ENCODE measurements at places on chromosomes 5 and 9.

DNA sequence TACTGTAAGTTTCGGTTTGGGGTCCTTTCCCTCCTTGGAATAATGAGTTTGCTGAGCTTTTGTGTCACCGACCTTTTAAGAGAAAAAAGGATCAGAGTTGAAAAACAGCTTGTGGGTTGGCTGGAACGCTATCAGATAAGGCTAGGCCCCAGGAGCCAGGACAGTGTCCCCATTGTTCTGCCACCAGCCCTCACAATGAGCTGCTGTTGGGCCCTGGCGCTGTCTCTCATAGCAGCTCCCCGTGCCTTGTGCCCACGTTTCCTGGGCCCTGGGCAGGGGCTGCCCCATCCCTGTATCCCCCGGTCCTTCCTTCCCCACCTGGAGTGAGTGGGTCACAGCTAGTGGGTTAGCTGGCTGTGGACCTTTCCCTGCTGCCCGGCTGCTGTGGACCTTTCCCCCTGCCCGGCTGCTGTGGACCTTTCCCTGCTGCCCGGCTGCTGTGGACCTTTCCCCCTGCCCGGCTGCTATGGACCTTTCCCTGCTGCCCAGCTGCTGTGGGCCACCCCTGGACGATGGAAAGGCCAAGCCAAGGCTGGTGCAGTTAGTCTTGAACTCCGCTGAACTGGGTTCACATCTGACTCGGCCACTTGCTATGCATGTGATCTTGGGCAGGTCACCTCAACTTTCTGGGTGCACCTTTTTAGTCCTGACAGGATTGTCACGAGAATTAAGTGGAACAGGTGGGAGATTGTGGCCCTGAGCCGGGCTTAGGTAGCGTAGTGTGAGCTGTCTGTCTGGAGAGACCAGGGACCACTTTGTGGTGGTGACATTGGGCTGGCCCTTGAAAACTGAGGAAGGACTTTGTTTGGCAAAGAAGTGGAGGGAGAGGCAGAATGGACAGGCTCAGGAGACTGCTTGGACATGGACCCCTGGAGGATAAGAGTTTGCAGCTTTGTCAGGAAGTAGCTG is 99.5 kb downstream of the DAB2IP start:
- no peak for DNase-seq

DNA sequence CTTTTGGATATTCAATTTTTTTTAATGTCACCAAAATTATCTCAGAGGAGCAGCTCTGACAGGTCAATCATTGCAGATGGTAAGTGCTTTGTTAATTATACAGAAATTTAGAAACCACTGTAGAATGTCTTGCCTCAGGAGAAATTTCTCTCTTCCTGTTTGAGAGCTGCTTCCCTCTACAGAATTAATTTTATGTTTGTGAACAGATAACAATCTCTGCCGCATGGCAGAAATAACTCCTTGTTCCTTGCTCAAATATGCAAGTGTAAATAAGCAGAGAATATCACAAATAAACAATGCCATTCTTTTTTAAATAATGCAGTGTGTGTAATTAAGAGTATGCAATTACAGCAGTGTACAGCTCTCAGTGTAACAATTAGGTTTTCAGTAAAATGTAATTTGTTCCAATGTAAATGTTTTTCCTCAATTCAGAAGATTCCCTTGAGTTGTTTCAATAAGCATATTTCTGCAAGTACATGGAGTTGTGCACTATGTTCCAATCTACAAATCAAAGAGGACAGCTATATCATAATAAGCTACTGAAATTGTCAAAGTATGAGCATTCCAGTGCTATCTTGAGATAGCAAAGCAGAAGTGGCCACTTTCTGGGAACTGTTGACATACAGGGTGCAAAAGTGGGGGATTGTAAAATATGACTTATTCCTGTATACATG is 1012.8 kb downstream of the MAT2B start:
- no peak for DNase-seq

DNA sequence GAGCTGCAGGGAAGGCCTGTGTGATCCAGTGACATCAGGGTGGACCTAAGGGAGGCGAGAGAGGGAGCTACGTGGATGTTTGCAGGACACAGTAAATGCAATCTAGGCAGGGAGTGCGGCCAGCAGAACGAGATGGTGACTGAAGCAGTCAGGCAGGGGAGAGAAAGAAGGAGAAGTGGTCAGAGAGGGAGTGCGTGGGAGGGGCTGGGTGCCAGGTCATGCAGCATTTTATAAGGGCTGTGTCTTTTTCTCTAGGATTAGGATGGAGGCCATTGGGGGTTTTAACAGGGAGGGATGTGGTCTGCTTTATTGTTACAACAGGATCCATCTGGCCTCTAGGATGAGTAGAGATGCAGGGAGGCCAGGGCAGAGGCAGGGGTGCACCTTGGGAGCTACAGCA is 80.4 kb downstream of the DCP2 start:
- no peak for DNase-seq

DNA sequence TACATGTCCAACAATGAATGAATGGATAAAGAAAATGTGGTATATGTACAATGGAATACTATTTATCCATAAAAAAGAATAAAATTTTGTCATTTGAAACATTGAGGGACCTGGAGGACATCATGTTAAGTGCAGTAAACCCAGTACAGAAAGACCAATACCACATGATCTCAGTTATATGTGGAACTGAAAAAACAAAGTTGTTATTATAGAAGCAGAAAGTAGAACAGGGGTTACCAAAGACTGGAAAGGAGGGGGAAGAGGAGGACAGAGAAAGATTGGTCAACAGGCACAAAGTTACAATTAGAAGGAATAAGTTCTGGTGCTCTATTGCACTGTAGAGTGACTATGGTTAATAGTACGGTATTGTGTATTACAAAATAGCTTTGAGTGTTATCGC is 233.8 kb downstream of the SEMA6A start:
- no peak for DNase-seq

GRCh38 chr9:981491-981898 is 5.0 kb downstream of the DMRT3 start:
- no peak for DNase-seq

- DNase-seq, result no peak
Measured at GRCh38 chr9:134328841-134329575, 2.8 kb downstream of the RXRA start.

DNA sequence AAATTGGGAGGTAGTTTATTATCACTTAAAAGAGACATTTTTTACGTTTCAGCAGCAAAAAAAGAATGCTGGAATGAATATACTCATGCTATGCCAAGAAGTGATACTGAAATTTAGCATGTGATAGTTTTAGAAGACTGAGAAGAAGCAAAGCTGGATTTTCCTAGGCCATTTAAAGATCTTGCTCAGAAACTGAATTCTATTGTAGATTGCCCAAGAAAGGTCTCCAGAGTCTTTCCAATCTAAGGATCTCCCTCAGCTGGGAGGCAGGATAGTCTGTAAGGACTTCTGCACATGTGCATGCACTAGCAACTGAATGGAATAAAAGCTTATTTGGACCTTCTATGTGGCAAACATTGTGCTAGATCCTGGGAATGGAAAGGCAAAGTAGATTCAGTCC is 334.5 kb downstream of the DTWD2 start:
- DNase-seq, result no peak

GRCh38 chr5:71697967-71698366 is 21.1 kb upstream of the CARTPT start:
- no peak for DNase-seq

DNA sequence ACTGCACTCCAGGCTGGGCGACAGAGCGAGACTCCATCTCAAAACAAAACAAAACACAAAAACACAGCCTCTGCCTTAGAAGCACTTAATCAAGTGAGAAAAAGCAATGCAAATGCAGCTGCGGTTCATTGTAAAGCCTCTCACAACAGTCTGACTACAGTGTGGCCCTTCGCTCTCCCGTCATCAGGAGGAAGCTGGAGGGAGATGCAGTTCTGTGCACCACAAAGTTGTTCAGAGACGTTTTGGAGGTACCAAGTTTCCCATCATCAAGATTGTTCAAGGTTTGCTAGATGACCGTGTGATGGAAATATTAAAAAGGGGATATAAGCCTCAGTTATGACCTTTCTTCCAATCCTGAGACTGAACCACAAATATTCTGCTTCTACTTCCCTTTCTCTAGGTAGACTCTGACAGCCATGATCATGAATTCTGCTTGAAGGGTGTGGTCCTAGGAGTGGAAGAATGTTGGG is 40.9 kb downstream of the SEC61B start:
- no peak for DNase-seq

- DNase-seq, result no peak
Measured at GRCh38 chr9:112378328-112379176, 1.4 kb upstream of the HSDL2 start.

DNA sequence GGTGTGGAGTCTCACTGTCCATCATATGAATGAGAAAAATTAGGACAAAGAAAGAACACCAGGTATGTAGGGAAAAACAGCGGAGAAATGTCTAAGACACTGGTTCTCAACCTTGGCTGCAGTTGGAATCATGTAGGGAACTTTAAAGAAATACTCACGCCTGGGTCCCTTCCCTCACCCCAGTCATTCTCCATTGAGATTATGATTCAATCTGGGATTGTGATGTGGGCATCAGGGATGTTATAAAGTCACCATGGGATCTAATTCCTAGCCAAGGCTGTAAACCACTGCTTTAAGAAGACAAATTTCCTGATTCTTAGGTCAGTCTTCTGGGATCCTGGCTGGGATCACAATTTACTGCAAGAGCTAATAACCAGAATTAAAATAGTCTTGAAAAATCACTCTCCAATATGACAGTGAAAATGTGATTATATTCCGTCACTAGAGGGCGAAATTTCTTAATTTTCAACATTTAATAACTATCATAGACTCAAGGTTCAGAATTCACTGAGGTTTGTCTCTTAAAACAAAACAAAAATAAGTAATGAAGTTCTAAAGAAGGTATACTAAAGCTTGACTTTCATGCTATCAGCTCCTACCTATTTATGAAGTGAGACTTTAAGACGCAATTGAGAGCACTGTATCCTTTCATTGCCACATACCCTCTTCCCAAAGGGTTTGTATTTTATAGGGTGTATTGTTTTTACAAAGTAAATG is 60.5 kb downstream of the GLDC start:
- no peak for DNase-seq

GRCh38 chr9:106420511-106420944 is 442.4 kb upstream of the ZNF462 start:
- DNase-seq, result no peak

GRCh38 chr5:123455640-123456039 is 32.4 kb upstream of the CEP120 start:
- DNase-seq, result no peak

GRCh38 chr9:87122947-87123685 is 175.8 kb upstream of the GAS1 start:
- DNase-seq, result no peak

- peak; percentile 70 for DNase-seq
Measured at GRCh38 chr9:128786681-128787601, at the start of gene TBC1D13. Gene TBC1D13 (plus strand): TSS chr9:128787253. CDS start chr9:128787354, 101 bp downstream.

DNA sequence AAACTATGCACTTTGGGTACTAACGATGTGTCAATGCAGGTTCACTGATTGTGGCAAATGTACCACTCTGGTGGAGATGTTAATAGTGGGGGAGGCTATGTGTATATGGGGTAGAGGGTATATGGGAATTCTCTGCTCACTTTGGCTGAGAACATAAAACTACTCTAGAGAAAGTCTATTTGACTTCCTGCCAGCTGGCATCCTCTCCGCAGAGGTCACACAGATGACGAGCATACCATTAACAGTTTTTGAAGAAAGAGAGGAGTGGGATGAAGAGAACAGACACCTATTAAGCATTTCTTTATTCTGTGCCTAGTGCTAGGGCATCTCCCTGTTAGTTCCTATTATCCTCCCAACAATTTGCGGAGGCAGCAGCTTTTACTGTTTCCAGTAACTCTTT is 58.4 kb upstream of the TRIM32 start:
- DNase-seq, result no peak

DNA sequence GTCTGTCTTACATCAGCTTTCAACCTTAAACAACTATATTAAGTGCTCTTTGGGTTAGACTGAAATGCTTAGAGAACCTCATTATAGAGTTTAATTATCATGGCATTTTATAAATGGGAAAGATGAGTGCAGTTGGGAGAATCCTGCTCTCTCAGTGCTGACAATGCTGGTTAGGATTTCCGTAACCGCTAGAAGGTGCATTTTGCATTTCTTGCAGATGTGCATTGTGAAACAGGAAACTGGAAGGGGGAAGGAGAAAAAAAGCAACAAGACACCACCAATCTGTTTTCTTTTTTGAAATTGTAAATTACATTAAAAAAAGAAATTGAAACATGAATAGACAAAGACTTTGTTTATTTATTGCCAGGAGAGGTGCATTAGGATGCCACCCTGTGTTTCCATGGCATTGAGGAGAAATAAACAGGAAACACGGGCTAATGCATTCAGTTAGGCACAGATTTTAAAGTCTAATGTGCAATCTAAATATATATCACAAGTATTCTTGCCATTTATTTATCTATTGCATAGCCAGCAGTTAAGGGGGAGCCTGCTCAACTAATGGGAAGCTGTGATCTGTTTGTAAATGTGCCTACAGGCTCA is 478.9 kb downstream of the PSAT1 start:
- no peak for DNase-seq

DNA sequence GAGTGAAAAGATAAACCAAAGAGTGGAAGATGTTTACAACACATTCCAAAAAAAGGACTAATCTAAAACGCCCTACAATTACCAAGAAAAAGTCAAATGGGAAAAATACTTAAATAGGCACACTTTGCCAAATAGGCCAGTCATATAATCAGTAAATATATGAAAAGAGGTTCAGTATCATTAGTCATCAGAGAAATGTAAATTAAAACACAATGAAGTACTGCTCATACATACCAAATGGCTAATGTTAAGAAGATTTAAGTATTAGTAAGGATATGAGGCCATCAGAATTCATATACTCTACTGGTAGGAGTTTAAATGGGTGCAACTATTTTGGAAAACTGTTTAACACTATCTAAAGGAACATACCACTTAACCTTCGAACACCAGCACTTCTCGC is 47.6 kb downstream of the ZDHHC21 start:
- no peak for DNase-seq

DNA sequence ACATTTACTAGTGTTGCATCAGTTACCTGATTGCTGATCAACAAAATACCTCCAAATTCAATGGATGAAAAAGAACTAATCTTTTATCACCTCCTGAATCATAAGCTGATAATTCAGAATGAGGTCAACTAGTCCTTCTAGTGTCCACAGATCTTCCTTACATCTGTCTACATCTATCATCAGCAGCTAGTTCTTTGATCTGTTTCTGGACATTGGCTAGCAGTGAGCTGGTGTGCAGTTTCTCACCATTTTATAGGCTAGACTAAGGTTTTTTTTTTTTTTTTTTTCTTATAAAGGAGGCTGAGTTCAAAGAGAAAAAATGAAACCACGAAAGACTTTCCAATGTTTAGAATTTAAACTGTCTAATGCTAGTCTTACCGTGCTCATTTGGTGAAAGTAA is 534.3 kb upstream of the ST8SIA4 start:
- DNase-seq, result no peak

- no peak for DNase-seq
Measured at GRCh38 chr5:167049043-167049663, 1242.3 kb upstream of the WWC1 start.

DNA sequence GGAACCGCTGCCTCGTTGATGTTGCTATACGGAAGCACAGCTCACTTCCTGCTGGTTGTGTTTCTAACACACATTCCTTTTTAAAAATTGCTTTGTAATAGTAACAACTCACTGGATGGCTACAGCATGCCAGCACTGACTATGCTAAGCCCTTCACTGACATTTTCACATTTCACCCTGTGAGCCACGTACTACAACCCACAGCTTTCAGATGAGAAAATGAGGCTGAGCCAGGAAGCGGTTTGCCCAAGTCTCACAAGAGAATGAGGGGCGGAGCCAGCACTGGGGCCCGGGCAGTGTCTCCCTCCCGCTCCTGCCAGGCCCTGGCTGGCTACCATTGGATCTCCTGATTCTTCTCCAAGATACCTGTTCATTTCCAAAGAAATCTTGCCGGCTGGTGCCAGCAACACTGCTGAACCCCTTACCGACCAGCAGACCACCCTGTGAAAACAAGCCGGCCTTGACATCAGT is 38.3 kb downstream of the FAM78A start:
- DNase-seq, result no peak
